Effector memory CD4-positive, alpha-beta T cell (primary cell): ENCODE measurements at places on chromosomes 16 and 17.

- DNase-seq = no peak
These were observed 315.5 kb upstream of the CDH5 start for GRCh38 chr16:66050991-66051390.

DNA sequence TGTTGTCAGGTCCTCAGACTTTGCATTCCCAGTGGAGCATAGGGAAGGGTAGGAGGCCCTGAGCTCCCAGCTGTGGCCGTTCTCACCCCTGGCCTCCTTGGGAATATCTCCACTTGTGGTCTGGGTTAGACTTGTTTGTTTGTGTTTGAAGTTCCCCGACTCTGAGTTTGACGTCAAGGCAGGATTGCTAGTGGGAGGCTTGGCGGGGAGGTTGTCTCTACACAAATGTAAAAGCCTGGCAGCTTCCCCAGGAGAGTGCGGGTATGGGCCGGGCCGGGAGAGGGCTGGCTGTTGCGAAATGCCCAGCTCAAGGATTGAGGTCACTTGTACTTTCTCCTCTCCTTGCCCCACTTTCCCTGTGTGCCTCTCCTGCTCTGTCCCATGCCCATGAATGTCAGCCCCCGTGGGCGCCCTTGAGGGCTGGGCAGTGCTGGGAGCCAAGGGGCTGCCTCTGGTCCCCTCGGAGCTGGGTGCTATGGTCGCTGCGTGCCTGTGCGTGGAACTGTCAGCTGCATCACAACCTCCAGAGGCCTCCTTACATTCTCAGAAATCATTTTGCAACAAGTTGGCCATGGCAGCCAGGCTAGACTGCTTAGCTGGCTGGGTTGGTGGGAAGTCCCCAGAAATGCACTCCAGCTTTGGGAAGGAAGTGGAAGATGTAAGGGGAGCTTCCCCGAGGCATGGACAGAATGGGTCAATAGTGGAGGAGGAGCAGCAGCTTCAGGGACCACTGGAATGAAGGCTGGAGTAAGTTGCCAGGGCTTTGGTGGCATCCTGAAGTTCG is 84.3 kb downstream of the KSR1 start:
- no peak for DNase-seq

DNA sequence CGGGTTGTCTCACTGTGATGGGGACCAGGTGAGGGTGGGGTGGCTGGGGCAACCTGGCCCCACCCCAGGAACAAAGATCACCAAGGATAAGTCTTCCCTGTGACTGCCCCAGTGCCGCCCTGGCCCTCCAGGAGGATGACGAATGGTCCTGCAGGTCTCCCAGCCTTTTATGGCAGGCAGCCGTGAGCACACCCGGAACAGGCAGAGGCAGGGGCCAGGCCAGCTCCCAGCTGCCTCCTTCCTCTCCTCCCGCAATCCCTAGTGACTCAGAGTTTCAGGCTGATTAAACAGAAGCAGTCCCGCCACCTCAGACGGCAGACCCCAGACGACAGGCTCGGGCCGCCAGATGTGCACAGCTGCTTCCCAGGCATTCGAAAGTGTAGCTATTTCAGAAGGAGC is 13.3 kb downstream of the JUP start:
- no peak for DNase-seq

DNA sequence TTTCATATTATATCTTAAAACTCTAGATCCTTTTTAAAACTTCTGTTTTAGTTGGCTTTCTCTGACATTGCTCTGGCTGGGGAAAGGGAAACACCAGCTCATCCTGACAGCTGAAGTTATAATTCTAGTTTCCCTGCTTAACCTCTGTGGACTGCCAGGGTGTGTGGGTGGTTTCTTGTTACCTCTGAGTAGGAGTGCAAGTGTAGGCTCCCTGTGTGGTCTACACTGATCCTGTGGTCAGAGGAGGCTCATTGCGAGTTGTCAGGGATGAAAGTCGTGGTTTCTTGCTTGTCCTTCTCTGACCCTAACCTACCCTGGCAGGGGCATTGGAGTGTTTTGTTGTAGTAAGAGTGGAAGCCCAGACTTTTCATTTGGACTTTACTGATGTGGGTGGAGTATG is 221.0 kb downstream of the UTP18 start:
- DNase-seq = no peak

- no peak for DNase-seq
These were observed 17.4 kb downstream of the CTCF start for GRCh38 chr16:67579686-67580085.

DNA sequence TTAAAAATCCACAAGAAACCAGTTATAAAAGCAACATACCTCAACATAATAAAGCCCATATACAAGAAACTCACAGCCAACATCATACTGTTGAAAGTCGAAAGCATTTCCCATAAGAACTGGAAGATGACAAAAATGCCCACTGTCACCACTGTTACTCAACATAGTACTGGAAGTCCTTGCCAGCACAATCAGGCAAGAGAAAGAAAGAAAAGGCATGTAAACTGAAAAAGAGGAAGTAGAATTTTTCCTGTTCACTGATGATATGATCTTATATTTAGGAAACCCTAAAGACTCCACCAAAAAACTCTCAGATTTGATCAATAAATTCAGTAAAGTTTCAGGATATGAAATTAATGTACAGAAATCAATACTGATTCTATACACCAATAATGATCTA is 45.1 kb downstream of the AHSP start:
- no peak for DNase-seq

DNA sequence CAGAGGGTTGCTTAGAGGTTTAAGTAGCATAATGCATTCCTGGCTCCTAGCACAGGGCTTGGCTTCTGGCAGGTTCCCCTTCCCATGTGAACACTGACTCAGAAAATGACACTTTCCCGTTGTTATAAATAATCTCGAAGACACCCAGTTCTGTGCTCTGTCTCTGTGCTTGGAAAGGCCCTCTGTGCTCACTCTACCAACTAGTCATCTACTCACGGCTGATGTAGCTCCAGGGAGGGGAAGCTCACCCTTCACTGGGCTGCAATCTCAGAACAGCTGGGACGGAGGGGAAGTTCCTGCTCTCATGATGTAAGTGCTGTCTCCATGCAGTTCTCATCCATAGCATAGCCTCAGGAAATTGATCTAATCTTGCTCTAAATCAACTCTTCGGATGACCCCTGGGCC is 230.5 kb upstream of the ASIC2 start:
- DNase-seq = no peak

DNA sequence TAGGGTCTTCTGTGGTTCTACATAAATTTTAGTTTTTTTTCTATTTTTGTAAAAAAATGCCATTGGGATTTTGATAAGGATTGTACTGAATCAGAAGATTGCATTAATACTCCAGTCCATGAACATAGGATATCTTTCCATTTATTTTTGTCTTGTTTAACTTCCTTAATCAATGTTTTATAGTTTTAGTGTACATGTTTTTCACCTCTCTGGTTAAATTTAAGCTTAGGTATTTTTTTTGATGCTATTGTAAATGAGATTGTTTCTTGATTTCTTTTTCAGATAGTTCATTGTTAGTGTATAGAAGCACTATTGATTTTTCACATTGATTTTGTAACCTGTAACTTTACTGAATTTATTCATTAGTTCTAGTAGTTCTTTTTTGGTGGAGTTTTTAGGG is 35.4 kb downstream of the ITGAM start:
- DNase-seq = no peak

GRCh38 chr17:50558941-50559614 is 1.4 kb upstream of the CACNA1G start:
- DNase-seq = no peak

GRCh38 chr17:79695797-79696609 is 34.7 kb upstream of the ENPP7 start:
- DNase-seq = no peak

DNA sequence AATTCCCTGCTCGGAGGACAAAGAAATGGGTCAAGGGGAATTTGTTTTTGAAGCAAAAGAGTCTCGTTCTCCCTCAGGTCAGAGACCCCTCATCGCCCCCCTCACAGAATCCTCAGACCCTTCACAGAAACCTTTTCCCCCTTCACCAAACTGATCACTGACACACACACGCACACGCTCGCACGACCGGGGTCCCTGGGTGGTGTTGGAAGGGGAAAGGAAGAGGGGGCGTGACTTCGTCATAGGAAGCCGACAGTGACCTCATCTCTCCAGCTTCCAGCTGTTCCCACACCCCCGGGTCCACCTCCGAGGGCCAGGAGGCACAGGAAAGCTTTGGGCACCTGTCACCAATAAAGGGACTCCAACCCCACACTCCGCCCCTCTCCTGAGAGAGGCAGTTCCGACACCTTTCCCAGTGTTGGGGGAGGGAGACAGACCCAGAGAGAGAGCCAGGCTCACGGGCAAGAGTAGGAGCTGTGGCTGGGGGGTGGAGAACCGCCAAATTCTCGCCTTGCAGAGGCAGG is 1.2 kb downstream of the ASGR1 start:
- DNase-seq = no peak

DNA sequence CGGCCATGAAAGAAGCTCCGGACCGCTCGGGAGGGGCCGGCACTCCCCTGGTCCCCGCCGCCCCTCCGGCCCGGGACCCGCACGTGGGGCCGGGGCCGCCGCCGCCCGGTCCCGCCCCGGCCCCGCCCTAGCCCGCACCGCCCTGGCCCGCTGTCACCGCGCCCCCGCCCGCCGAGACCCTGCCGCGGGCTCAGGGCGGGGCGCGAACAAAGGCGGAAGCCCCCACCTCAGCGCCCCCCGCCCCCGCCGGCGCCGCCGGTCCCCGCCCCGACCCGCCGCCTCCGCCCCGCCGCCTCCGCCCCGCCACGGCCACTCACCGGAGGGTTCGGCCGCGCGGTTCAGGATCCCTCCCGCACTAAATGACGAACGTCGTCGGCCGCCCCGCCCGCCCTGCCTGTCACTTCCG is at the start of gene ARHGDIA:
Gene ARHGDIA (minus strand): TSS at position 357 of the 406 bp plus-strand sequence. CDS start 1,407 bp downstream, outside the sequence.
- no peak for DNase-seq

- DNase-seq = no peak
These were observed 38.2 kb downstream of the NF1 start for GRCh38 chr17:31132977-31133376.

- no peak for DNase-seq
These were observed 110.1 kb downstream of the IRX3 start for GRCh38 chr16:54176376-54176901.

- DNase-seq = no peak
These were observed 992 bp upstream of the CACNG4 start for GRCh38 chr17:66963521-66963908.
